T1000 (cell line): ENCODE measurements at places on chromosomes 7 and 10.

- no peak for DNase-seq
These were observed 92.6 kb downstream of the PTPRE start for GRCh38 chr10:127999297-128000129.

DNA sequence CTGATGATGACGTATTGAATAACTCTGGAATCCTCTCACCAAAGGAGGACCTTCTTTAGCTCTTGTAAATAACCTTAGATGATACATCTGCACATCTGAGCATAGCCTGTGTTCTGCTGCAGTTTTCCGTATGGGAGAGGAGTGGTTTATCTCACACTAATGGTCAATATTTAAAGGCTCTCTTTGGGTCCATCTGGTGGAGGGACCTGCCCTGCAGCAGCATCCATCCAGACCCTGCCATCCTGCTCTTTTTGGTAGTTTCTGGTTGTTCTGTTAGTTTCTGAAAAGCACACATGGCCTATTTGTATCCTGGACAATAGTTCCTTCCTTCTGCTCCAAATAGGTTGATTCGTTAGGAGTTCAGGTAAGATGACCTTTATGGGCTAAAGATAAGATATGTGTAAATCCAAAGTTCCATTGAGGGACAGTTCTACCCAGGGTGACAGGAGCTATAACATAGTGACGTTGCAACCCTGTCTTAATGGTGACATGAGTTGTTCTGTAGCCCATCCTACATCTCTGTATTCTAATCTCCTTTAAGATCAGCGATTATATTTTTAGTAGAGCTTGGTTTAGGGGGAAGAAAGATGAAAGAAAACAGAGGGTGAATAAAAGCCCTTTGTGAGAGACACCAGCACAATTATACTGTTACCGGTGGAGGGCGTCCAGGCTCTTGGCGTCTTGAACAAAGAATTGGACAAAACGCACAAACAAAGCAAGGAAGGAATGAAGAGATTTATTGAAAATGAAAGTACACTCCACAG lies 60.0 kb upstream of the KLF14 start:
- peak; percentile 4 for DNase-seq

- no peak for DNase-seq
These were observed 141.3 kb upstream of the KLF14 start for GRCh38 chr7:130875265-130875741.

DNA sequence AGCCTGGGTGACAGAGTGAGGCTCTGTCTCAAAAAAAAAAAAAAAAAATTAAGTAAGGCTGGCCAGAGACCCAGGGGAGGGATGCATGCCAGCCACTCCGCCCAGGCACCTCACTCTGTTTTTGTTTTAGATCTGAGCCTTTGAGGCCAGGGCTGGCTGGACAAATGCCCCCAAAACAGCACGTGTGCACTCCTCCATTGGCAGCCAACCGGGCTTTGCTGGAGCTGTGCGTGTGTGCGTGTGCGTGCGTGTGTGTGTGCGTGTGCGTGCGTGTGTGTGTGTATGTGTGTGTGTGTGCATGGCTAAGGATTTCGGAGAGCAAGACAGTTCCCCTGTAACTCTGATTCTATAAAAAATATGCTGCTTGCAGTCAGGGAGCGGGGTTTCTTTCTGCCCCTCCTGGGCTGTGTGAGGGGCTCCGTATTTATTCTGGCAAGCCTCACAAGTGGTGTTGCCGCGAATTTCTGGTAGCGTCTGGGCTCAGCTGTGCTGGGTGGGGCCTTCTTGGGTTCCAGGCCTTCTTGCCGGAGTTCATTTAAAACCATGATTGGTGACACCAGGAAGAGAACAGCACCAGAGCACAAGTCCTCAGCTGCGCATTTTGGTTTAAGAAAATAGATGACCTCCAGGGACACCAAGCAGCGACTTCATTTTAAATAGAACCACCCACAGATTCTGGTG lies 28.1 kb upstream of the UNCX start:
- no peak for DNase-seq

GRCh38 chr7:155762036-155762435 lies 50.2 kb downstream of the SHH start:
- DNase-seq = no peak

DNA sequence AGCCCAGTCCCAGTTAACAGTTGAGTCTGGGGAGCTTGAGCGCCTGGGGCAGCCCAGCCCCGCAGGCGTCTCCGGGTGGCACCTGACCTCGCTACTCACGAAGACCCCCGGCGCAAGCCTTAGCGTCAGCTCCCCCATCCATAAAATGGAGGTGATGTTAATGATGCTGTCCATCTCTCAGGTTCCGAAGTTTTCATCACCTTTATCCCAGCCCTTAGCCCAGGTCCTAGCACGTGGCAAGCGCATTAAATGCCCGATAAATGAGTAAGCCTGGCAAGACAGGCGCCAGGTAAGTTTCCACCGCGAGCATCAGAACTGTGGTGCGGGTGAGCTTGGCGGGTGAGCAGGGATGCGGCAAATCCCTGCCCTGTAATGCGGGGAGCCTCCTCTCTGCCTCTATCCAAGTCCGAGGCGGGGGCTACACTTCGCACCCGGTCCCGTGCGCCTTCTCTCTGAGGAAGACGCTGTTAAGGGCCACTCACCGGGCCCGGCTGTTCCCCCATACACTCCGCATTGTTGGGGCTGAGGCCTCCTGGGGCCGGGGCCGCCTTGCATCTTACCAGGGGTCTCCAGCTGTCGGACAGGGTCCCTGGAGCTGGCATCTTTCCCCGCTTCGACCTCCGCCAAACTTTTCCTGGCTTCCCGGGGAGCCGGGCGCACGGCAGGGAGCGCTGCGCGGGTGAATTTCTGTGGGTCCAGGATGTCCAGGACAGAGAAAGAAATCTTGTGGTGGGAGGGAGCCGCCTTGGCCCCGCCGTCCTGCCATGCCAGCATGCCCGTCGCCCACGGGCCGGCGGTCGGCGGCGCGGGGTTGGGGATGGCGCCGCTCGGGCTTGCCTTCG lies 444 bp downstream of the NKX1-2 start:
- DNase-seq = no peak

GRCh38 chr10:62619413-62619738 lies 185.1 kb upstream of the ADO start:
- no peak for DNase-seq

DNA sequence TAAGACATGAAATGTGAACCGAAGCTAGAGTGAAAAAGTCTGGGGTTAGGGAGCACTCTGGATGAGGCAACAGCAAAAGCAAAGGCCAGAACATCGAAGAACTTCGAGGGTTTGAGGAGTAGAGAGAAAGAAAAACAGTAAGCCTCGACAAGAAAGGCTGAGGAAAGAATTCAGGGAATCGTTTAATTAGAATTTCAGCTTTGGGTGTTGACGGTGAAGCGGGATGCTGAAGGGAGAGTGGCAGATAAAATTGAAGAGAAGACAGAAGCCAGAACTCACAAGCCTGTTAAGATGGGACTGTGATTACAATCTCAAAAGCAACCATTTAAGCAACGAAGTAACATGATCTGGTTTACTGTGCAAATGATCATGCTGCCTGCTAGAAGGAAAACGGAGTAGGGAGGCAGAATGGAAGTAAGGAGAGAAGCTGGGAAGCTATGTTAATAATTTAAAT lies 2.1 kb downstream of the TRDMT1 start:
- no peak for DNase-seq

DNA sequence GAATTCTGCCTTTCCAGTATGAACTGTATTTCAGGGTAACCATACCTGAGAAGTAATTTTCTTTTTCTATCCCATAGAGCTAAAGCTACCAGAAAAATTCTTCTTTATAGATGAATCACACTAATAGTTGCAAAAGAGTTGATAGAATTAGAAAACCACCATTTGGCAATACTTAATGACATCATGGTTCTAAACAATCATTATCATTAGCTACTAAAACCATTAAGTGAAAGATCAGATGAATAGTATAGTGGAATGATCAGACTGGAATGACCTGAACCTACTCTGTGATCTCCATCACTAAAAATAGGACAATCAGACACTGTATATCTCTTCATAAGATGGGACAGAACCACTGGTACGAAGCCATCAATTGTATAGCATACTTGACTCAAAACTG lies 19.8 kb upstream of the ZC3HAV1L start:
- DNase-seq = no peak

DNA sequence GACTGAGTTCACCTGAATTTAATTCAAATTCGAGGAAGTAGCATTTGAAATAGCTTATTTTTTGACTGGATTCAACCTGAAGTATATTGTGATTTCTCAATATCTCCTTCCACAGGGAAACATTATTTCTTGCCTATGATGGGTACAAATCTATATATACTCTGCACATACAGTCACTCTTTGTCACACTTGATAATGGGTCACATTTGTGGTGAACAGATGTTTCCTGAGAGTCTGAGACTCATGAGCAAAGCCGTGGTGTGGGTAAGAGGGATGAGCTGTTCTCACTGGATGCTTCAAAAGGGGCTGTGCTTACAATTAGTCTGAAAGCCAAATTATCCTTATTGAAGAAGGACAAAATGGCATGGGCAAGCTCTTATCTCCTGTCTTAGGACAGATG lies 18.0 kb upstream of the TBXAS1 start:
- no peak for DNase-seq

DNA sequence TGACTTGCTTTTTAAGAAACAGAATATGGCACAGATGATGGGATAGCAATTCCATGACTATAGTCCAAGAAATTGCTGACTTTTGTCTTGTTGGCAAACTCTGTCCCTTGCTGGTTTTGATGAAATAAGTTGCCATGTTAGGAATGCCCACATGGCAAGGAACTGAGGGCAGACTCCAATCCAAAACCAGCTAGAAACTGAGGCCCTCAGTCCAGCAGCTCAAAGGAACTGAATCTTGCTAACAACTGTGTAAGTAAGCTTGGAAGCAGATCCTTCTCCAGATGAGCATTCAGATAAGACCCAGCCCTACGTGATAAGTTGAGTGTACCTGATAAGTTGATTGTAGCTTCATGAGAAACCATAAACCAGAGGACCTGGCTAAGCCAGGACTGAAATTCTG lies 64.3 kb upstream of the BMPER start:
- no peak for DNase-seq

DNA sequence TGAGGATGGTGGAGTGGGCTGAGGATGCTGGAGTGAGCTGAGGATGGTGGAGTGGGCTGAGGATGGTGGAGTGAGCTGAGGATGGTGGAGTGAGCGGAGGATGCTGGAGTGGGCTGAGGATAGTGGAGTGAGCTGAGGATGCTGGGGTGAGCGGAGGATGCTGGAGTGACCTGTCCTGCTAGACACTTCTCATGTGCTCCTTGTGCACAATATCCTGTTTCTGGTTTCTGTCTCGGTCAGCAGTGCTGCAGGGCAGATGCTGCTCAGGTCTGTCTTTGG lies 29.2 kb downstream of the ANXA8 start:
- no peak for DNase-seq

DNA sequence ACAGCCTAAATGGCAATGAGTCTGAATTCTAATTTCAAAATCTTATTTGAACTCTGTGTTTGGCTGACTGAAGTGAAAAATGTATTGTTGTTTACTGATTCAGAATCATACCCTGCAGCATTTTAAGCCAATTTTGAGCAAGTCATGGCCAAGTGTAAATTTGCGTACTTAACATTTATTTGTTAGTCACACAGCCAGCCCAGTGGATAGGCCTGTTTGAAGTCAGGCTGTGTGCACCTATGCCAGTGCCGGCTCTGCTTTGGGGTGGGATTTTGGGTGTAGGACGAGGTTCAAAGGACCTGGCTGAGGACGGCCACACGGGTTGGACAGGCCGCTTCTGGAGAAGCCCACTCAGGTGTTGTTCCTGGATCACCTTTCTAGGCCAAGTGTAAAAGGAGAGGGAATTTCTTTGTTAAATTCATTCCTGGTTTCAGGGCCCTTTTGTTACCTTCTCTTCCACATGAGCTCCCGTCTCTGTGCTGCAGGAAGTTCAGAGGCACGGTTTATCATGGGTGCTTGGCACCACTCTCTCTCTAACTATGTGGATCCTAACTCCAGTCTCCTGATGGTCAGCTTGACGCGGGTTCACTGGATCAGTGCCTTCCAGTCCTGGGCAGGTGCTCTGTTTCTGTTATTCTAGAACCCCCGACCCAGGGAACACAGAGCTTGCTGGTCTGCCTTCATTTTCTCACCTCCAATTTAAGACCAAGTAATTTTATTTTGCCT lies 84.7 kb downstream of the CCNY start:
- no peak for DNase-seq

DNA sequence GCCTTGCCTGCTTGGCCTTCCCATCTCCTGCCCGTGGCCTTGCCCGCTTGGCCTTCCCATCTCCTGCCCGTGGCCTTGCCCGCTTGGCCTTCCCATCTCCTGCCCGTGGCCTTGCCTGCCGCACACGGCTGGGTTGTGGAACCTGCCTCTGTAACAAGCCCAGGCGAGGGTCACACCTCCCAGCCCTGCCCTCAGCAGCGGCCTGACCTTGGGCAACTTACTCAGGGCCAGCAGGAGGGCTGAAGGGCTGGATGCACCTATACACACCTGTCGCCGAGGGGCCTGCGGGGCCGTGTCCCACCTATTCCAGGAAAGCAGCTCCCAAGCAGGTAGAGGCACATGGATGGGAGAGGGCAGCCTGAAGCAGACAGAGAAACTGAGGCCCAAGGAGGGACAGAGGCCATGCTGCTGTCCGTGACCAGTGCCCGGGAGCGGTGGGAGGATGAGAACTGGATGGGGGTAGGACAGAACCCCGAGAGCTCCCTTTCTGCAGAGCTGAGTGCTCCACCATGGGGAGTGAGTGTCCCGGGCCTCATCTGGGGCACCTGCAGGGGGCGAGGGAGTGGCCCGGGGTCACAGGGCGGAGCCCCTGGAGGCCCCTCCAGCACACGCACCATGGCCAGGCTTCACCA lies 277.6 kb downstream of the ELFN1 start:
- no peak for DNase-seq

GRCh38 chr10:118383063-118383689 lies 41.1 kb upstream of the FAM204A start:
- no peak for DNase-seq

DNA sequence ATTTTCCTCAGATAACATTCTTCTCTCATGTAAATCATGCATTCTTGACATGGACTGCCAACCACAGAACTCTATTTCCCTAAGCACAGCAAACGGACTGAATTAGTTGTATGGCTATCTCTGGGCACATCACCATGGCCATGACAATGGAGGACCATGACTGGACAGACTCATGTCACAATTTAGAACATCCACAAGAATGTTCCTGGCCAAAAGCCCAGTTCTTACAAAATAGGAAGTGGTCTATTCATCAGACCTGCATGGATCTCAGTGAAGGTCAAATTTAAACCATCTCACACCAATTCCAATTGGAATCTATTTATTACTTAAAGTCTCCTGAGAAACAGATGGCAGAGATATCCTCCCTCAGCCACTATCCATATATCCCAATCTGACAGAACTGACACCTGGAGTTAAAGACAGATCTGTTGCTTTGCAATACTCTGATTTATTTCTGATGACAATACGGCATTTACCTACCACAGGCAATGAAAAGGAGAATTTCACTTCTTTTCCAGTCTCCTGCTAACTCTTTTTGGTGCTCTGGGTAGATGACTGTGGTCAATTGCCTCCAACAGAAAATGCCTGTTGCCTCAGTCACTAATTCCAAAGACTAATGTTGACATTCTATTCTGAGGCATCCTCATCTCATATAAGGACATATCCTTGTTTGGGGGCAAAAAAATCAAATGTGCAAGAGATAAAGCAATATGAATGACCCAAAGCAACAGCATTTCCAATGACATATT lies 254.8 kb downstream of the HTR7 start:
- DNase-seq = no peak
